ENCODE measurements at places on chromosomes 1 and 21.

DNA sequence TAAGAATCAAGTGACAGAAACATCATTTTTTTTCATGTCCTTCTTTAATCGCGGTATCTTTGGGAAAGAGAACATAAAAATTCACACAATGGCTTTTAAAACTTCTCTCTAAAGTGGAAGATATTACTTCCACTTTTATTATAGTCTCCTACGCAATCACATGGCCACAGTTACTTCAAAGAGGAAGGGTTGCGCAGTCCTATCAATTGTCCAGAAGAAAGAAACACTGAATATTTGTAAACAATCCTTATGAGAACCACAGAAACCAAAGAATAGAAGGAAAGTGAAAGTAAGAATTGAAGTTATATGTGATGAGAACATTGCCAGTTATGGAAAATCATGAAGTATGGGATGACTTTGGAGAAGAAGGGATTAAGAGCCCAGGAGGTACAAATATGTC lies 32.6 kb downstream of the CFH start:
- DNase-seq, result no peak

GRCh38 chr1:114455102-114455785 lies 55.8 kb downstream of the TRIM33 start:
- no peak for DNase-seq

GRCh38 chr1:73953186-73953585 lies 244.8 kb downstream of the LRRIQ3 start:
- no peak for DNase-seq

DNA sequence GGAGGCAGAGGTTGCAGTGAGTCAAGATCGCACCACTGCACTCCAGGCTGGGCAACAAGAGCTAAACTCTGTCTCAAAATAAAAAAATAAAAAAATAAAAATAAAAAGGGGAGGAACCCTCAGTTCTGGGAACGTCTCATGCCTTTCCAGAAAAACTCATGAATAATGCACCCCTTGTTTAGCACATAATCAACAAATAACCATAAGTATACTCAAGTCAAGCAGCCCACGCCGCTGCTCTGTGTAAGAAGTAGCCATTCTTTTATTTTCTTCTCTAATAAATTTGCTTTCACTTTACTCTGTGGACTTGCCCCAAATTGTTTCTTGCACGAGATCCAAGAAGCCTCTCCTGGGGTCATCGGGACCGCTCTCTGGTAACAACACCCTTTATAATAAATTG lies 14.5 kb upstream of the ACTA1 start:
- no peak for DNase-seq

DNA sequence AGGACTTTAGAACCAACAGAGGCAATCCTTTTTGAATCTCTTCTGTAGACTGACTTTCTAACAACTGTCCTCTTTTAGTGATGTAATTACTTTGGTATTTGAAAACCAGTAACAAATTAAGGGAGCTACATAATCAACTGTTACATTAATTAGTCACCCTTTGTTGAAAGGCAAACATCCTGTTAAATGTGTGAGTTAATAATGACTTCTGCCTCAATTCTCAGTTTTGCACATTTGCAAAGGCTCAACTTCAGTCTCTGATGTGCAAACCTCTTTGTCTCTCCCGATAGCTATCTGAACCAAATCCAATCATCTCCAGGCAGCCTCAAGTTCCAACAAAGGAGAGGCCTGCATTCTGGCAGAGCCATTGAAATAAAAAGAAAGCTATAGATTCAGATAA lies 135.4 kb upstream of the C8B start:
- DNase-seq, result no peak

- DNase-seq, result no peak
Measured at GRCh38 chr1:208183977-208184911, 59.9 kb downstream of the PLXNA2 start.

GRCh38 chr1:225441314-225442122 lies 13.7 kb upstream of the LBR start:
- peak; percentile 68 for DNase-seq

All from RPMI8226 (cell line).